A549 treated with CpdA at 1 μM for 4 hours (cell line): ENCODE measurements at places on chromosomes 1 and 21. TPM values are rescaled to one million over a fixed set of nuclear protein-coding genes. Genes with fewer than 3 reads are reported as not detected.

The PPFIA4 gene
- total RNA-seq, result 0.25 to 1.1 TPM (median 0.34 TPM) in 5 replicates

The HPCA gene
- 0.22 to 0.51 TPM (median 0.28 TPM) in 5 replicates for total RNA-seq

The XKR8 gene
- total RNA-seq, result 3.8 to 6.7 TPM (median 6.3 TPM) in 5 replicates

The LRRC71 gene
- total RNA-seq, result 0.15 to 0.24 TPM (median 0.17 TPM) in 4 of 5 replicates, not detected in the other

The REN gene
- total RNA-seq, result not detected in 5 replicates

The PADI2 gene
- total RNA-seq, result 1.2 to 1.4 TPM (median 1.3 TPM) in 5 replicates

The KRTAP12-1 gene
- total RNA-seq, result not detected in 5 replicates

The INTS3 gene
- total RNA-seq, result 18.5 to 22.8 TPM (median 21.8 TPM) in 5 replicates

The JAM2 gene
- 0.01 to 0.02 TPM in 2 of 5 replicates, not detected in the others for total RNA-seq

The OR2L13 gene
- not detected in 5 replicates for total RNA-seq

The GCSAML gene
- not detected in 5 replicates for total RNA-seq

The CA6 gene
- not detected in 5 replicates for total RNA-seq

The NBPF9 gene
- total RNA-seq, result 14.7 to 17.4 TPM (median 15.5 TPM) in 5 replicates

The RNF186 gene
- total RNA-seq, result not detected in 5 replicates

The LCE1B gene
- not detected in 5 replicates for total RNA-seq

The PIGR gene
- total RNA-seq, result not detected in 5 replicates

The UTS2 gene
- not detected in 5 replicates for total RNA-seq

The TMEM269 gene
- 0.07 to 0.40 TPM (median 0.10 TPM) in 4 of 5 replicates, not detected in the other for total RNA-seq

The SLC1A7 gene
- 0.02 to 0.06 TPM in 2 of 5 replicates, not detected in the others for total RNA-seq

The LCE2A gene
- total RNA-seq, result not detected in 5 replicates

The CSMD2 gene
- total RNA-seq, result 0.01 TPM in 1 of 5 replicates, not detected in the others

The RUNX3 gene
- total RNA-seq, result 5.5 to 7.3 TPM (median 6.2 TPM) in 5 replicates
